Activated gamma-delta T cell (primary cell): ENCODE measurements at places on chromosomes 6 and 20.

DNA sequence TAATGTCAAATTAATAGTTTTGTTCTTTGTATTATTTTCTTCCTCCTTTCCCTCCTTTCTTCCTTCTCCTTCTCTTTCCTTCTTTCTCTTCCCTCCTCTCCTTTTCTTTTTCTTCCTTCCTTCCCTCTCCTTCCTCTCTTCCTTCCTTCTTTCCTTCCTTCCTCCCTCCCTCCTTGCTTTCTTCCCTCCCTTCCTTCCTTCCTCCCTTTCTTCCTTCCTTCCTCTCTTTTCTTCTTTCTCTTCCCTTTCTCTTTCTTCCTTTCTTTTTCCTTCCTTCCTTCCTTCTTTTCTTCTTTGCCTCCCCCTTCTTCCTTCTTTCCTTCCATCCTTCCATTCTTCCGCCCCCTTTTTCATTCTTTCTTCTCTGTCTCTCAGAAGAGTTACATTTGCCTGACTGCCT is 518.2 kb upstream of the ID4 start:
- no peak for DNase-seq

GRCh38 chr20:47468290-47469050 is 33.2 kb upstream of the NCOA3 start:
- no peak for DNase-seq

GRCh38 chr20:49385465-49385864 is 97.0 kb downstream of the KCNB1 start:
- no peak for DNase-seq

GRCh38 chr6:115717062-115717461 is 343.6 kb downstream of the FRK start:
- no peak for DNase-seq

- DNase-seq: no peak
Measured at GRCh38 chr6:36201612-36202011, 5.1 kb downstream of the BRPF3 start.

GRCh38 chr6:28765978-28766351 is 157.8 kb downstream of the TRIM27 start:
- DNase-seq: no peak

DNA sequence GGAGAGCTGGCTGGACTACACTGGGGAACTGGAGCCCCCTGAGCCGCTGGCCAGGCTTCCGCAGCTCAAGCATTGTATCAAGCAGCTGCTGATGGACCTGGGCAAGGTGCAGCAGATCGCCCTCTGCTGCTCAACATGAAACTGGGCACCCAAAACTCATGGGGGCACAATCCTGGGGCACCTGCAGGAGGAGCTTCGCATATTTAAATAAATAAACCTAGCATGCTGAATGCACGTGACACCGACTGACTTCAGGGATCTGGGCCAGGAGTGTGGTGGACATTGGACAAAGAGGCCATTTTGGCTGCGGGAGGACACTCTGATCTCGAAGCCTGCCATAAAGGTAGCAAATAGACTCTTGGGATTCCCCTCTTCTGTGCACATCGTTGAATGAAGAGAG is 6.8 kb downstream of the SCAND1 start:
- no peak for DNase-seq
